ENCODE measurements at places on chromosomes 2 and 18. TPM values are rescaled to one million over a fixed set of nuclear protein-coding genes. Genes with fewer than 3 reads are reported as not detected.
A peak's percentile ranks its signal among the peaks of the same experiment; 100 is the strongest.

- no peak for DNase-seq
These were observed 1711.4 kb upstream of the PIK3C3 start for GRCh38 chr18:40243607-40244006.

DNA sequence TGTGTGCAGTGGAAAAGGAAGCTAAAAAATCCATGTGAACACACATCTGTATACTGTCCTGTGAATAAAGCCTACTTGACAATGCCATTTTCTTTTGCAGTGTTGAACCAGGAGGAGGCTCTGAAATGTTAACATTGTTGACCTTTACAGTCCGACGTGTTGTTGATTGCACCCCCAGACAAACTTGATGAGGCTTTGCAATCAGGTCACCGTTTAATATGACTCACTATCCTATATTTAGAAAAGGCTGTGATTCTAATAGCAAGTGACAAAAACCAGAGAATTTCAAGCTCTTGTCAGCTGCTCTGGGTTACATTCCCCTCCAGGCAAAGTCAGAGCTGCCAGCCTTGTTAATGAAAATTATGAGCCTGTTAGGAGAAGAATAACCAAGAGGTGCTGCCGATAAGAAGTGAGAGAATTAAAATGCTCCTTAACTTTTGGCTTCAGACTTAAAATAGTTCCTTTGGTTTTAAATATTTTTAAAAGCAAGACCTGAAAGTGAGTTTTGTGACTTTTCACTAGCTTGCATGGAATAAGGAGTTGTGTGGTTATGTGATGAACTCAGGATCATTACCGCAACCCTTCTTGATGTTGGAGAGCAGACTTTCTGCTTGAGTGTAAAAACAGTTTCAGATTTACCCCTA, 162.1 kb downstream of the QPCT start:
- DNase-seq: no peak

SNORC gene
- total RNA-seq: 1.2 TPM

ALPG gene
- not detected for total RNA-seq

- no peak for DNase-seq
These were observed 186.5 kb downstream of the RTP5 start for GRCh38 chr2:242056026-242056425.

DNA sequence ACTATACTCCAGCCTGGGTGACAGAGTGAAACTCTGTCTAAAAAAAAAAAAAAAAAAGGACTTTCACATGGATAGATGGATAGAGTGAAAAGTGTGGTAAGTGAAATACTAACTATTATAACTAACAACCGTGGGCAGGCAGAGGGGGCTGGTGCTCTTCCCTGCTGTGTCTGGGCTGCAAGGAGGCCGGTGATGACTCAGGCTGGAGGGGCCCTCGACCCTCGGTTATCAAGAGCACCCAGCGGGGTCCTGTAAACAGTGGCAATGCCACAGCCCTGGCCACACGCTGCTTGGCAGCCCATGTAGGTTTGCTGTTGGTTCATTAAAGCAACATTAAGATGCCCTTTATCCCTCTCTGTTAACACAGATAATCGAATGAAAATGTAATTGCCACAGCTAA, 184.8 kb upstream of the RAB12 start:
- no peak for DNase-seq

- DNase-seq: no peak
These were observed 28.0 kb downstream of the MAL start for GRCh38 chr2:95053543-95053942.

CCDC150 gene
- total RNA-seq: 0.75 TPM

GRCh38 chr18:77131652-77132368, 773 bp downstream of the MBP start:
- DNase-seq: no peak

GRCh38 chr2:8740136-8740535, 58.3 kb downstream of the ID2 start:
- no peak for DNase-seq

GRCh38 chr2:188416367-188416766, 124.7 kb downstream of the GULP1 start:
- no peak for DNase-seq

DNA sequence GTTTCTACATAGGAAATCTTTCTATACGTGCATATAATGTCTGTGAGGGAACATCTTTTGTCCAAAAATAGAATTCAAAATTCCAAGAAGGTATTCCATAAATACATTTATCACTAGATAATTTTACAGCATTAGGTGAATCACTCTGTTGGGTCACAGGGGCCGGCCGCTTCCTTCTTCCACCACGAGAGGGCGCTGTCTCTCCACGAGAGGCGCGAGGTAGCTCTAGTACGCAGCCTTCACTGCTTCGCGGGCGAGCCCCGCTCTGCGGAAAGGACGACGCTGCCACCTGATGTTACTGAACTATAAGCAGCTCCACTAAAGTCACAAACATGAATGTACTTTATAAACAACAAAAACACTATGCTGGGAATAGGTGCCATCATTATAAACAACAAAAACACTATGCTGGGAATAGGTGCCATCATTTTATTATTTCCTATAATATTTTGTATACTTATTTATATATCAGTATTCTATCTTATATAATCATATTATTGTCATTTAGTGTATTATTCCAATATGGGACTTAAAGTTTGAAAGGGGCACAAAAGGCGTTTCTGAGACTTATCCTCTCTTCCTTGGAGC, 69.4 kb upstream of the REV1 start:
- DNase-seq: peak; percentile 84

DNA sequence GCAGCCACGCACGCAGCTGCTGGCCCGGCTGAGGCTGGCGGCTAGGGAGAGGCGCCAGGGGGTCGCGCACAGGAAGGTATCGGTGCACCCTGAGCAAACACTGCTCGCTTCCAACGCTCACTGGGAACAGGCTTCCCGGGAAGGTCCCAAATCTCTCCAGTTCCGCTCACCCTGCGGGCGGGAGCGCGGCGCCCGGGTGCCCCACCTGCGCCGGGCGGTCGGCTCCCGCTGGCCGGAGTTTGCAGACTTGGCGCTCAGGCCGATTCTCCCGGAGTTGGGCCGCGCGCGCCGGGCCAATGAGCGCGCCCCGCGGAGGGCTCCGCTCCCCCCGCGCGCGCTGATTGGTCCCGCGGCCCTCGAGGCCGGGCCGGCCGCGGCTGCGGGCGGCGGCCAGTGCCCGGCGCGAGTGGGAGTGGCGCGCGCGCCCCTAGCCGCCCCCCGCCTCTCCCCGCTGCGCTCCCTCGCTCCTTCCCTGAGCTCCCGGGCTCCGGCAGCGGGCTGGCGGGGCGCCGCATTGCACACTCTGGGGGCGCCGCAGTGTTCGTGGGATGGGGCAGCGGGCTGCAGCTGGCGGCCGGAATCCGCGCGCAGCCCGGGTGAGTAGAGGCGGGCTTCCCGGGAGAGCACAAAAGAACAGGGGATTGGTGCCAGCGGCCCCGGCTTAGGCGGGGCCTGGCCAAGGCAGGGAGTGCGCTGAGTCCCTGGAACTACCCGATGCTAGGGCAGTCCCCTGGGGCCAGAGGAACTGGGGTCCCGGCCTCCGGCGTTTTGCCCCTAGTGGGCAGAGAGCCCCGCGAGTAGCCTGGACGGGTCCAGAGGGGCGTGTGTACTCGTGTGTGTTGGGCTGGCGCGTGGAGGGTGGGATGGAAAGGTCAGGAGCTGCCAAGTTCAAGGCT, at the start of gene LYPD6:
LYPD6 (plus strand) TSS at position 461 of the 896 bp plus-strand sequence. CDS start 107,122 bp downstream, outside the sequence.
- DNase-seq: no peak

DNA sequence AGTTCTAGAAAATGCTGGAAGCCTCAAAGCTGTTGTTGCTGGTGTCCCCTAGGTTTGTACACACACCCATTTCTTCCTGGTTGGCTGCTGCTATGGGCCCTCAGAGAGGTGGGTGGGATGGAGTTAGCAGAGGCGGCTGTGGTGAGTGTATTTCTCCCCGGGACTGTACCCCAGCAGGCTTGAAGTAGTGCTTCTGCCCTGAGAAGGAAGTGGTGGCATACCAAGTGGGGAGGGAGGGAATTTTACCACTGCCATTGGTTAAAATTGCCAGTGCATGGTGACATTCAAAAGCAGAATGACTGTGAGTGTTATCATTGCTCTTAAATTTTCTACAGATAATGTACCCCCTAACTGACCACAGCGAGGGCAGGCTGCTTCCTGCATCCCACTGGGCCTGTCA, 125.6 kb upstream of the CAPN13 start:
- DNase-seq: no peak

GRCh38 chr2:180604077-180604476, 376.3 kb upstream of the UBE2E3 start:
- DNase-seq: no peak

DNA sequence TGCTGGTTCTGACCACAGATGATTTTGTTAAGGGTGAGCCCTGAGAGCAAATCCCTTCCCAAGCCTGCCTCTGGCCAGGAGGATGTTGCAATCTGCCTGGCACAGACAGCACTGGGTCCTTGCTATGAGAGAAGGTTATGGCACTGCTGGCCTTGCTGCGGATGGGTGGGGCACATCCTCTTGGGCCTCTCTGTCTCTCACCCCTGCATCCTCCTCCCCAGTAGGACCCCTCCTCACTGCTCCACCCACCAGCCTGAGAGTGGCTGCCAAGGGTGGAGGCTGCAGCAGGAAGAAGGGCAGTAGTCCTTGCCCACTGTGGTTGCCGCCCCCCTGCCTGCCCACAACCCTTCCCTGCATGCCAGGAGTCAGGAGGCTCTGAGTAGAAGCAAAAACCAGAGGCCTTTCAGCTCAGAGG, 180.9 kb downstream of the ZBTB7C start:
- DNase-seq: no peak

DNA sequence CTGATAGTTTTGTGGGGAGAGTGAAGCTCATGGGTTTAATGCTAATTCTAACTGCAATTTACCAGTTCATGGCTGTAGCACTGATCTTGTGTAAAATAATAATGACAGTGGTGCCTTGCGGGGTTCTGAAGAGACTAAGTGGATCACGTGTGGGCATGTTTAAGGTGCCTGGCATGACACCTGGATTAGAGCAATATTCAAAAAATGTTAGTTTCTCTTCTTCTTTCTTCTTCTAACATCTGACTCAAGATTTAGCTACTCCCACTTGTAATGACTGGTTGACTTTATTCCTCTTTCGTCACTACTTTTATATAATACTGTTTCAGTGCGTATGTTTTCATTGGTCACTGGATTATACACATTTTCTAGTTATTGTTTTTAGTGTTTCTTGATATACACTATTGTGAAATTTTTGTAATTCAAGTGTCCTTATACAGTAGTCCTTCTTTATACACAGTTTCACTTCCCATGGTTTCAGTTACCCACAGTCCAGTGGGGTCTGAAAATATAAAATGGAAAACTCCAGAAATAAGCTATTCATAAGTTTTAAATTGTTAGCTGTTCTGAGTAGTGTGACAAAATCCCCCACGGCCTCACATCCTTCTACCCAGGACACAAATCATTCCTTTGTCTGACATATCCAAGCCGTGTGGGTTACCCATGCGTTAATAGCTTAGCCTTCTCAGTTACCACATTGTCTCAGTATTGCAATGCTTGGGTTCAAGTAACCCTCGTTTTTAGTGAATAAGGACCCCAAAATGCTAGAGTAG, 662.2 kb upstream of the CNTNAP5 start:
- DNase-seq: no peak

GRCh38 chr2:234446404-234447076, 50.3 kb downstream of the ARL4C start:
- DNase-seq: peak; percentile 74

GRCh38 chr2:38294597-38294996, 82.5 kb downstream of the ATL2 start:
- no peak for DNase-seq

- DNase-seq: no peak
These were observed 339.6 kb upstream of the DCC start for GRCh38 chr18:52000435-52000834.

GRCh38 chr2:121071034-121071504, 213.9 kb downstream of the TFCP2L1 start:
- DNase-seq: no peak

DNA sequence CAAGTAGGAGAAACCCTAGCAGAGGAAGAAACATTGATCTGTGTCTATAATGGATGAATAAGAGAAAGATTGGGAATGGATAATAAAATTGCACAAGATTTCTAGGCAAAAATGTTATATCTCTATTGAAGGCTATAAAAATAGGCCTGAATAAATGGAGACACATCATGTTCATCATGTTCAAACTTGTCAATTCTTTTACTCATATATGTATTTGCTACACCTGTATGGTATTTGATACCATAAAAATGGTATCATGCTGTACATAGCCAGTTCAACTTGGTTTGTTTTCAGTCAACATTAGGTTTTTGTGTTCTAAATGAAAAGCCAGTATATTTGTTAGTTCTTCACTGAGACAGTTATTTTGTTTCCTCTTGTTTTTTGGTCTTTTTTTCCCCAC, 132.2 kb upstream of the RNF152 start:
- no peak for DNase-seq

LBX2 gene
- not detected for total RNA-seq

DNA sequence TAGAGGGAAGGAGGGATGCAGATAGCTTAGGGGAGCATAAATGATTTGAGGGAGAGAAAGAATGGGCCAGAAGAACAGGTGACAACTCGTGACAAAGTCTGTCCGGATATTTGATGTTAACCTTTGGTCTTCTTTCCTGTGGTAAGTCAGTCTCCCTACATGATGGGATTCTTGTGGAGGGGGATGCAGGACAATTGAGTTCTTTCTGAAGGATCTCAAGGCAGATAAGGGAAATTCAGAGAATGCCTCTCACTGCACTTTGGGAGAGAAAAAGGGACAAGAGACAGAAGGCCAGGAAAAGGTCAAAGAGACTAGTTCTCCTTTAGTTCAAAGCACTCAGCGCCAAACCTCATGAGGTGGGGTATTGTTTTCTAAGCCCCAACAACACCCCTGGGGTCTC, 34.2 kb downstream of the FBXO36 start:
- no peak for DNase-seq

- no peak for DNase-seq
These were observed 164.0 kb upstream of the MYO3B start for GRCh38 chr2:170013802-170014551.

COL3A1 gene
- not detected for total RNA-seq

DLGAP1 gene
- 0.36 TPM for total RNA-seq

- no peak for DNase-seq
These were observed 73.7 kb upstream of the MSTN start for GRCh38 chr2:190136259-190136658.

DNA sequence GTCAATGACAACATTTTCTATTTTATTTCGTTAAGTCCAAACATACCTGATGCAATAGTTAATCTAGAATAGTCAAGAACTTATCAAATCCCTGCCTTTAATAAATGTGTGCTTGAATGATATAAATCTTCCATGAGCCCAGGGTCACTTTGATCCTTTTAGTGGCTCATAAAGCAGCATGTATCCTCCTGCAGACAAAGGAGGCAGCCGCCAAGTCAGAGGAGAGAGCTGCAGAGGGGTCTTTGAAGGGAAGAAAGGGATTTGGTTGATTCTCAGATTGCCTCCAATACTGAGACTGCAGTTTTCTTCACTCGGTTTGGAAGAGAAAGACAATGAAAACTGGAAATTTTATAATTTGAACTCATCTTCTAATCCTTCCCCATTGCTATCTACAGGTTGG, 378.4 kb upstream of the PIK3C3 start:
- no peak for DNase-seq

DNA sequence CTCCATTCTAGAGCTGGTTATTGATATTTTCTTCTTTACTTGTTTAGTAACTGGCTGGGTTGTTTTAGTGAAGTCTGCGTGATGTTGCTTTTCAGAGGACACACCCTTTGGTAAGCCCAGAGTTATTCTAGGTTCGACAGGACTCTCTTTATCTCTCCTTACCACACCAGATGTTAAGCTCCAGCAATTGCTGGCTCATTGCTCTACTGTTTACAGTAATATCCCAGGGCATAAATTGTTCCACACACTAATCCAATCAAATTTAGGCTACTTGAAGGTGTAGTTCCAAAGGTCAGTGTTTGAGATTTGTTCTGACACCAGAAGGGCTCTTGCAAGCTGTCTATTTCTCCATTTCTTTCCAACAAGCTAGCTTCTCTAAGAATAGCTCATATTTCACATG, 506.6 kb downstream of the NR4A2 start:
- no peak for DNase-seq

GRCh38 chr2:102166189-102166845, 20.5 kb upstream of the IL1RL2 start:
- no peak for DNase-seq
